ENCODE measurements at places on chromosomes 2 and 18.
A peak's percentile ranks its signal among the peaks of the same experiment; 100 is the strongest.

GRCh38 chr2:174683392-174683759, 80.9 kb downstream of the CHRNA1 start:
- peak; percentile 80 for DNase-seq

DNA sequence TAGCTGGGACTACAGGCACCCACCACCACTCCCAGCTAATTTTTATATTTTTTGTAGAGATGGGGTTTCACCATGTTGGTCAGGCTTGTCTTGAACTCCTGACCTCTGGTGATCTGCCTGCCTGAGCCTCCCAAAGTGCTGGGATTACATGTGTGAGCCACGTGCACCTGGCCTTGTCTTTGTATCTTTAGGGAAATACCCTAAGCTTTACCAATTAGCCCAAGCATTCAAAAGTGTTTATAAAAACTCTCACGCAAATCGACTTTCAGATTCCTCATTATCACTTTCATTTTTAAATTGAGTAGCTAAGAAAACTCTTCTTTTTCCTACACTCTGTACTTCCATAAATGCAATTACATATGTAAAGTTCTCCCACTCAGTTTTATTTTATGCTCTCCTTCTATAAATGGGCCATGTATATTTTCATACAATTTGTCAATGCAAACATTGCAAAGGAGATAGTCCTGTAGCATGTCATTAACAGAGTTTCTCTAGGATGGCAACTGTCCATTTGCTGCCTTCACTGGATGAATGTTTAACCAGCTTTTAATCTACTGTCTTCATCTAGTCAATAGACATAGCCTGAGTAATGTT, 326.2 kb upstream of the LRATD1 start:
- DNase-seq, result no peak

DNA sequence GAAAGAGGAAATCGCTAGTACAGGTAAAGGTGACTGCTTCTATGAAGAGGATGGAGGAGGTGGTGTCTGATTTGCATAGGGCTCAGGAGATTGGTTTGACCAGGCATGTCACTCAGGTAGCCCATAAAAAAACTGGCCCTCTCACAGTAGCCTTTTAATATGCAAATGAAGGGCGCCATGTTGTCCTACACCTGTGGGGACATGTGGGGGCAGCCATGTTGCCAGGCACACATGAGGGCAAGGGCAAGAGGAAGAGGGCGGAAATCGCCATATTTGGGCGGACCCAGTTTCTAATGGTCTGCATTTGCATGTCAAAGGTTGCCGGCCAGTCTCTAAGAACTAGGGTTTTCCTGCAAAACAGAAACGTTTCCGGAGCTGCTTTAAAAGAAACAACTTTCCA, 1330.6 kb downstream of the DSC3 start:
- no peak for DNase-seq

DNA sequence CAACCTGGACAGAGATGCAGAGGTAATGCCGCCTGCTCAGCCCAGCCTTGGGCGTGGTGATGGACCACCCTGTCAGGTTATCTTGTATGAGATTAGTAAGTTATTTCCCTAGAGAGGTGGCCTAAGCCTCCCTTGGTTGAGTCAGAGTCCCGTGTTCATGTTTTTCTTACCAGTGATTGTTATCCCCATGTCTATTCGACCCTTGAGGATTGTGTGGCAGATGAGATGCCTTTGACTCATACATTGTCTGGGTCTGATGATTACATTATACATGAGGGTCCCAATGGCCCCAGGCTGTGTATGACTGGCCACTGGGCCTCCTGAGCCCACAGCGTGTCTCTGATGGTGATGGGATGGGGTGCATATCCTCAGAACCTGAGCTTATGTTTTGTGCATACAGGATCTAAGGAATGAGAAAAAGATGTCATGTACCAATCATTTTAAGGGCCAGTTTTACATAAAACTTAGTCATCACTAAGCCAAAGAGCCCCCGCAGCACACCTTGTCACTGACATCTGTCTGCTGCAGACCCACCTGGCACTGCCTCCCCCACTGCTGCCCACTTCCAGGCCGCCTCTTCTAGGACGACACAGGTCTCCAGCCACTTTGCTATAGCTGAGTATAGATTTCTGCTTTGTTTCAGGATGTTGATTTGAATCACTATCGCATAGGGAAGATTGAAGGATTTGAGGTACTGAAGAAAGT, 7.7 kb downstream of the PPP1R7 start:
- DNase-seq, result no peak

GRCh38 chr2:42361728-42362283, 789 bp upstream of the COX7A2L start:
- no peak for DNase-seq

- DNase-seq, result peak; percentile 69
These were observed 31.9 kb downstream of the EXOC6B start for GRCh38 chr2:72793798-72794440.

GRCh38 chr18:73979742-73980141, 167.9 kb downstream of the FBXO15 start:
- DNase-seq, result no peak

- no peak for DNase-seq
These were observed 39.7 kb upstream of the TEX51 start for GRCh38 chr2:126858991-126859390.

DNA sequence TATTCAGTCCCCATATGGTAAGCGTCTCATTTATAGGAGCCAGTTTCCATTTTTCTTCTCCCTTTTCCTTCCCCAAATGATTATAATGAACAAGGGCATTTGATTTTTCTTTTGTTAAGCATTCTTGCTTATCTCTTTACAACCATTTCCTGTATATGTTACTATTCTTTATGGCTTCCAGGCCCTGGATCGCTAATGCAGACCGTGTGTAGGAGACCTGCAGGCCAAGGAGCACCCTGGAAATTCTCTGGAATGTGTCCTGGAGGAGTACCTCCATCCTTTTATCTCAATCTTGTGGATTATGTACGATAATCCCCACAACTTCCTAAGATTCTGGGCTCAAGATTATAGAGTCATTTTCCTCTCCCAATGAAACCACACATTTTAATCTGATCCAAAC, 439.6 kb upstream of the MMADHC start:
- no peak for DNase-seq

DNA sequence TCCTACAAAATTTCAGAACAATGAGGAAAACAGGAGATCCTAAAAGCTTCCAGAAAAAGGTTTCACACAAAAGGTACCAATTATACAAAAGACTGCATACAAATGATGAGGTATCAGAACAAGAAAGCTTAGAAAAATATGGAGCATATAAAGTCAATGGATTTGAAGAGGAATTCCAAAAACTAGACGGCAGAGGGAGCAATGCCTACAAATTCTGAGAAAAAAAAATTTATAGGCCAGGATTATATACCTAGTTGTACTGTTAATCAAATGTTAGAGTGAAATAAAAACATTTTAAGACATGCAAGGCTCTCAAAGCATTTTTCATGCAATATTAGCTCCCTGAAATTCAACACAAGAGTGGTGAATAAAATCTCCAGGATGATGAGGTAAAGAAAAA, 106.2 kb downstream of the ZRANB3 start:
- no peak for DNase-seq

- DNase-seq, result no peak
These were observed 4.9 kb upstream of the RFX8 start for GRCh38 chr2:101479810-101480209.

- DNase-seq, result no peak
These were observed 97.1 kb upstream of the FAM98A start for GRCh38 chr2:33696234-33696633.

- DNase-seq, result peak; percentile 55
These were observed 10.2 kb downstream of the AFTPH start for GRCh38 chr2:64534363-64534762.

GRCh38 chr2:228705318-228705717, 523.8 kb upstream of the SPHKAP start:
- no peak for DNase-seq

DNA sequence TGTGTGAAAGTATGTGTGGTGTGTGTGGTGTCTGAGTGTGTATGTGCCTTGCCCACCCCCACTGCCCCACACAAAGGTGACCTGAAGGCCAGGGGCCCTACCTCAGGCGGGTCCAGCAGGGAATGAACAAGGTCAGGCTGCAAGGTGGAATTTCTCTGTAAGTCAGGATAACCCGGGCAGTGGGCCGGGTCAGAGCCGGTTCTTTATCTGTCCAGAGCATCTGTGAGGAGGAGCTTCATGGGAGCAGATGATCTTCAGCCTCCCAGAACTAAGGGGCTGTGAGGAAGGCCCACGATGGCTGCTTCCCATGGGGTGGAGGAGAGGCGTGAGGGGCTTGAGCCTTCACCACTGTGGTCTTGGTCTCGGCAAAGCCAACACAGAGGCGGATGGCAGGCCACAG, 150.3 kb downstream of the TFCP2L1 start:
- DNase-seq, result peak; percentile 50

GRCh38 chr2:73172963-73173362, 29.4 kb upstream of the NOTO start:
- DNase-seq, result no peak

DNA sequence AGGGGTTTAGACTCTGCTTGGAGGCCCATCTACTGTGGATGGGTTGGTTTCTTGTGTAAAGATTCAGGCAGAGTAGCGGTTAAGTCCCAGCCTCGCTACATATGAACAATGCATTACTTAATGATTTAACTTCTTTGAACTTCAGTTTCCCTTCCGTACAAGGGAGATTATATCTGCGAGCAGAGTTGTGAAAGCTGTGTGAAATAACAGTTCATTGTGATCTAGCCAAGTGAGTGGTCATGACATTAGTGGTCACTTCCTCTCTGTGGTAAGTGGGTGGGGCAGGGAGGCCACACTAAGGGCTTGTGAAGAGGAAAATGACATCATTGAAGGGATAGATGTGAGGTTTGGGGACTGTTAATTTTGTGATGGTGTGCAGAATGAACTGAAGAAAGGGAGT, 14.1 kb upstream of the MEX3C start:
- peak; percentile 95 for DNase-seq

DNA sequence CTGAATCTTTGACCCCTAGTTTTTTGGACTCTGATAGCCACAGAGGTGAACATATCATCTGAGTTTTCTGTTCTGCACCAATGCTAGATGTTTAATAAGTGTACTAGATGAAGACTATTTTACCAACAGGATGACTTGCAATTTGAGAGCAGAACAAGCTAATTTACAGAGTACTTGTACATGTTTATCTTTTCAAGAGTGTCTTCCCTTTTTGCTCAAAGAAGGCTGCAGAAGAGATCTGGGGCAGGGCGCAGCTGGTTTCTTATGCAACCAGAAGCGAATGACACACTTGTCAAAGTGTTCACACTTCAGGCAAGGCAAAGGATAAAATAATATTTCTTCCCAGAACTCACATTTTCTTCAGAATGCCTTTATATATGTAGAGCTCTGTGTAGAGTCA, 86.0 kb downstream of the VWA3B start:
- peak; percentile 64 for DNase-seq

DNA sequence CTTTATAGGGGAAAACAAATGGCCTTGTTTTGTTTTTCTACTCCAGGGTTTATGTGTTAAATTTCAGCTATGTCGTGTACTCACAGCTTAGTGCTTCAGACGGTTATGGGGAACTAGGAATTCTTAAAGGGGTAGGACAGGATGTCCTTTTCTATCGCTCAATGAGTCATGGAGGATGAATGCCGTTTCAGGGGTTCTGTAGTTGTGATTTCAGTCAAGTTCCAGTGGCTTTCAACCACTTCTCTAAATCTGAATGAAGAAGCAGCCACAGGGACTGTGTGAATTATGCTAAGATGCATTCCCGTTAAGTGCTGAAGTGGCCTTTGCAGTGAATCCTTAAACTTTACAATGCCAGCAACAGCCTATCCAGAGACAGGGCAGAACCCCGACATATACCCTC, 1231.7 kb upstream of the ZEB2 start:
- DNase-seq, result peak; percentile 79

DNA sequence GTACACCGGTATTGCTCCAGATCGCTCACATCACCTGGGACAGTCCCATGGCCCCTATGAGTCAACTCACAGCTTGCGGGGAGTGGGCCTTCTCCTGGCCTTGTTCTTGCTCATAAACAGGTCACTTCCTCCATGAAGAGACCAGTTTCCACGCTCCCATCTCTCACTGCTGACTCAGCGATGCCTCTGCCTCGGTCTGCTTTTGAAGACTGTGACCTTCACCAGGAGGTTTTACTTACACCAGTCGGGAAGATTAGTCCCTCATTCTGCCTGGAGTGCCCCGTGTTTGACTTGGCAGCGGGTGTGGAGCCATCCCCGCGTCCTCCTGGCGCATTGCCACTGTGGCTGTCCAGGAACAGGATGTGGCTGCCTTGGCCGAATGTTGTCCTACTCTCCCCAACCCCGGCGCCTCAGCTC, 159.8 kb downstream of the RHBDD1 start:
- no peak for DNase-seq

DNA sequence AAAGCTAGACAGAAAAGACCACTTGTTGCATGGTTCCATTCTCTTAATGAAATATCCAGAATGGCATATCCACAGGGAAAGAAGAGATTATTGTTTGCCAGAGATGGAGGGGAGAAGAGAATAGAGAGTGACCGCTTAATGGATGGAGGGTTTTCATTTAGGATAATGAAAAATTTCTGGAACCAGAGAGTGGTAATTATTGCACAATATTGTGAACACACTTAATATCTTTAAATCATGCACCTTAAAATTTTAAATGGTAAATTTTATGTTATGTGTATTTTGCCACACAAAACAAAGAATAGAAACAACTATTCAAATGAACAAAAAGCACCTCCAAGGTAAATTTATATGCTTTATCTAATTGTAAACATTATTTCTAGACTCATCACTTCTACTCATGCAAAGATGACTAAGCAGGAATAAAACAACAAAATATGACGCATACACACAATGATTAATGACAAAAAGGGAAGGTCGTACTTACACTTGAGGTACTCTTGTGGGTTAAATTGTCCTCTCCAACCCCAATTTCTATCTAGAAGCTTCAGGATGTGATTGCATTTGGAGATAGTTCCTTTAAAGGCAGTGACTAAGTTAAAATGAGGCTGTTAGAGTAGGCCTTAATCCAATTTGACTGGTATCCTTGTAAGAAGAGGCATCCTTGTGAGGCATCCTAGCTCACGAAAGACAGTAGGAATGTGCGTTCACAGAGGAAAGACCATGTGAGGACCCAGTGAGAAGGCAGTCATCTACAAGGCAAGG, 18.7 kb upstream of the DHRS9 start:
- DNase-seq, result peak; percentile 71

DNA sequence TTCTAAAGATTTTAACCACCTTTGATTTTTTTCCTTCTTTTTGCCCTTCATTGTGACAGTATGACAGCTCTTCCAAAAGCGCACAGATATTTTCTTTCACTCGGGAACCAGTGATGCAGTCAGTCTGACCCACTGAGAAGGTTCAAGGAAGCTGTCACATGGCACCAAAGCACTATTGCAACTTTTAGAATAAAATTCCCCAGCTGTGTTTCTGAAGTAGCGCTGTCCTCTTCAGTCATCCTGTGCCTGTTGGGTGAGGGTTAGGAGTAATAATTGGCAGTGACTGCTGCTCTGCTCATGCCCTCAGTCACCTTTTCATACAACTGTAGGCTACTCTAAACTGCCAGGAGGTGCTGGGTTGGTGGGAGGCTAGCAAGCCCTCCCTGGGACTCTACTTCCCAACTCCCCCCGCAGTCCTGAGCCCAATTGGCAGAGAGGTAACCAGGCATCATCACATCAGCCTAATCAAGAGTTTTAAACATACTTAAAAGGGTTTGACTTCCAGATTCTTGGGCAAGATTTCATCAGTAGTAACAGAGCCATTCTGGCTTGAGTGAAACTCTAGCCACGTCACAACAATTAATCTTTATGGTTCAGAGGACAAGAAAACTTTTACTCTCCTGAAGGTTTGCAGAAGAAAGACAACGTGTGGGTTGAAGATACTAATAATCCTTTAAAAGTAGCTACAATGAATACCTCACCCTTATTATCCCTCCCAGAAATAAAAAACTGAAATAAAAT, 473.3 kb downstream of the FBXO15 start:
- DNase-seq, result no peak

Data from hematopoietic multipotent progenitor cell treated with erythropoietin and hydrocortisone succinate and interleukin-3 and kit ligand, for 4 days (in vitro differentiated cells).